ENCODE measurements at places on chromosomes 4 and X.

GRCh38 chr4:147447786-147448185, 33.1 kb upstream of the EDNRA start:
- no peak for DNase-seq

GRCh38 chr4:182578402-182578801, 335.2 kb downstream of the TENM3 start:
- DNase-seq, result no peak

DNA sequence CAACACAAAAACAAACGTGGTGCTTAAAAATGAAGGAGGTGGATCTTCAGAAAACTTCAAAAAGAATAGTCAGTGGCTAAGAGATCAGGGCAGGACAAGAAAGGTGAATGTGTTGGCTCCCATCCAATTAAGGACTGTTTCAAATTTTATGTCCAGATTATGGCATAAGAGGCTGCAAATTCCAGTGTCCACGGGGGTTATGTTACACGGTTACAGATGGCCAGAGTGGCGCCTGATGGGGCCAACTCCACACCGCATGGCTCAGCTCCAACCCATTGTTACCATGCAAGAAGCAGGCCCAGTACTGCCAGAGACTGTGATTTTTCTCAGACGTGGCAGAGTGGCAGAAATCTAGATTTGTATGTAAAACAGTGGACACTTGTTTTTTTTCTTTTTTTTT, 168.4 kb upstream of the TENM3 start:
- DNase-seq, result peak; percentile 39

DNA sequence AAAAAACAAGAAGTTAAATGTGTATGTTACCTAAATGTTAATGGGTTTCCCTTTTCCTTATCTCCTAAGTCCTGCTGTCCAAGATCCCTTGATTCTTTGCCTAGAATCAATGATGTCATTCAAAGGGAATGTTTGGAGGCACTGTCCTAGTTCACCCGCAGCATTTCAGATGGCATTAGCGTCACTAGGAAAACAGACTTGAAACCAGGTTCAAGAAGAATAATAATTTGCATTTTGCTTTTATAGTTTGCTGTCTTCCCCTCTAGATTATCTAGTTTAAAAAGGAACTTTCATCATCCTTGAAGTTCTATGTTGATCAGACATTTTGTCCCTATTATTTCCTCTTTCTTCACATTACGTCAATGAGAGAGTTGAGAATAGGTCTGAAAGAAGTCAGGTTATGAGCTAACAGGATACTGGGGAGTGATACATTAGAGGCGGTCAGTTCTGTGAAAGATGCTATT, 234.1 kb upstream of the PGRMC2 start:
- no peak for DNase-seq

- no peak for DNase-seq
Observed at GRCh38 chrX:109958266-109958665, 44.6 kb upstream of the TMEM164 start.

- DNase-seq, result no peak
Observed at GRCh38 chr4:4735870-4736269, 123.6 kb upstream of the MSX1 start.

All from iPS-NIHi11 (cell line).